HFFc6 (cell line): ENCODE measurements at places on chromosomes 5 and 9.

- DNase-seq: no peak
Measured at GRCh38 chr5:118253225-118254061, 734.9 kb downstream of the DTWD2 start.

- no peak for DNase-seq
Measured at GRCh38 chr9:135167849-135168655, 80.6 kb downstream of the OLFM1 start.

DNA sequence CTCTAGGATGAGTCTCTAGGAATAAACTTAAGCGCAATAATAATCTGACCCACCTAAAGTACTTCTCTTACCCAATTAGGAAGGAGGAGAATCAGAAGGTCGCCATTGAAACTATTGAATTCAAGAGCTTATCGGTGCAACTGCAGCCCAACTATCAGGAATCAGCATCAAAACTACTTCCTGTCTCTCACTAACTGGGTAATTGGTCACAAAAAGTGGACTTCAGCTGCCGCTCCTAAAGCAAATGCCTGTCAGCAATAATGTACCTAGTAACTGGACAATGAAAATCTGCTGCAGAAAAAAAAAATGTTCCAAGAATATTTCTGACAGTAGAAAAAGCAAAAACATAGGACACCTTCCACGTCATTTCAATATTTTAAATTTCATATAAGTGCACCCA is 3.3 kb downstream of the OR1L8 start:
- DNase-seq: no peak

DNA sequence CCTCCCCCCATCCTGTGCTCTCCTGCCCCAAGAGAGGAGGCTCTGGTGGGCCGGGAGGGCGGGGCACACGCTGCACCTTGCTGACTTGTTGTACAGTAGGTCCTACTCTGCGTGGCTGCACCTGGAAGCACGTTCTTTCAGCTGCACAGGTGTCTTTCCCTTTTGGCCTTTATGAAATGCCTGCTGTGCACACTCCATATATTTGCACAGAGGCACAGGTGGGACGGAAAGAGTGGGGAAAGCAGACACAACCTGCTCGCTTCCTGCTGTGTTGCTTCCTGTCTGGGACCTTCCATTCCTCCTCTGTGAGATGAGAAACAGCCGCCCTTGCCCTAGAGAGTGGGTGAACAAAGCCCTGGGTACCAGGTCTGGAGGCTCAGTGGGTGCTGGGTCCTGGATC is 4.8 kb downstream of the USP20 start:
- no peak for DNase-seq

DNA sequence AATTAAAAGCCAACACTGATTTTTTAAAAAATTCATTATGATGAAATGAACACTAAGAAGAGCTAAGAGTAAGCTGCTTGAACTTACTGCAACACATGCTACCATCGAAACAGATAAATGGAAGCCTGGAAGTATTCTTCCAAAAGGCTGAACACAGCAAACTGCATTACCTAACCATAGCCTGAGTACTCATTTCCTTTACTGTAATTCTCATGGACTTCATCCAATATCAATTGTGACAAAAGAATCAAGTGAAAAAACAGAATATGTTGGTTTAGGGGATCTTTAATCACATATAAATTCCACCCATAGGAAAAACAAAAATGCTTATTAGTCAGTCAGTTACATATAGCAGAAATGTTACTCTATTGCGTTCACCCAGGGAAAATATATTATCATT is 68.5 kb downstream of the DROSHA start:
- no peak for DNase-seq

DNA sequence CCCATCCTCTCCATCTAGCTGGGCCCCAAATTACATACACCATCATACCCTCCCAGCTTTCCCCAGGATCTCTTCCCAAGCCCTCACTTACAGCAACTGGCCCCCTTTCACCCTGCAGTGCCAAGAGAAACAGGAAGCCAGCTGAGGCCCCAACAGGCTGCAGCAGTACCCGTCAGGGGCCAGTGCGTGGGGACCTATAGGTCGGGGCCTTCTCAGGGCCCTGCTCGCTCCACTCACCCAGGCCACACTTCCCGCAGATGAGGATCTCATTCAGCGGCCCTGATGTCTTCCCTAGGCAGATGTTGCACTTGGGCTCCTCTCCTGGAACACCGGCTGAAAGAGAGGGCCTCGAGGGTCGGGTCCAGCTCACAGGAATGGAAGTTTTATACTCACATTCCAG is 6.8 kb downstream of the PHF19 start:
- no peak for DNase-seq

GRCh38 chr5:124061068-124061430 is 549.1 kb downstream of the CSNK1G3 start:
- no peak for DNase-seq

DNA sequence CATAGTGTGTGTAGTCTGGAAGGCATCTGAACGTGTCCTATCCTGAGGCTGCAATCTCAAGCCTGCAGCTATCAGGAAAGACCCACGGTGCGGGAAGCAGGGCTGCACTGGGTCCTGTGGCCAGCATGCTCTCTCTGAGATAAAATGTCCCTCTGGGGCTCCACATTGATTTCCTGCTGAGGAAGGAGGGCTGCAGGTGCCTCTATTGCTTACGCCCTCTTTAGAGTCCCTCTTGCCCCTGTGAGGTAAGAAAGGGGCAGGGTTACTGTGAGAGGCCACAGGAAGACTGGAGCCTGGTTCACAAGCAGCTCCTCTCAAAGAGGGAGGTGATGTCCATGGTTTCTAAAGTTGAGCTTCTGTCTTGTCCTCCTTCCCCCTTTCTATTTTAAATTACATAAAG is 299.9 kb upstream of the RFX3 start:
- DNase-seq: no peak

DNA sequence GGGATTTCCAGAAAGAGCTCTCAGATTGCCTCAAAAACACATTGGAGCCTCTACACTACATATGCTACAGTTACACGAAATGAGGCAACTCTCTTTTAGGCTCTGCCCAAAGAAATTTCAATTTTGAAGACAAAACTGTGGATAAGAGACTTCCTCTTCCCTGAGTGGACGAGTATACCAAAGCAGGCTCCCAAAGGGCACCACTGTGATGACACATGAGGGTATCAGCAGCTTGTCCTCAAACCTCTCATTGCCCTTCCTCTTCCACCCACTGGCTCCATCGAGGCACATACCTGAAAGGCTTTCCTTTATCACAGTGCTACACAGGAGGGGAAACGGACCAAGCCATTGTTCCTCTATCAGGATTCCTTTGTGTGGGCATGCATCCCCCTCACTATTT is 11.3 kb downstream of the CKMT2 start:
- no peak for DNase-seq

DNA sequence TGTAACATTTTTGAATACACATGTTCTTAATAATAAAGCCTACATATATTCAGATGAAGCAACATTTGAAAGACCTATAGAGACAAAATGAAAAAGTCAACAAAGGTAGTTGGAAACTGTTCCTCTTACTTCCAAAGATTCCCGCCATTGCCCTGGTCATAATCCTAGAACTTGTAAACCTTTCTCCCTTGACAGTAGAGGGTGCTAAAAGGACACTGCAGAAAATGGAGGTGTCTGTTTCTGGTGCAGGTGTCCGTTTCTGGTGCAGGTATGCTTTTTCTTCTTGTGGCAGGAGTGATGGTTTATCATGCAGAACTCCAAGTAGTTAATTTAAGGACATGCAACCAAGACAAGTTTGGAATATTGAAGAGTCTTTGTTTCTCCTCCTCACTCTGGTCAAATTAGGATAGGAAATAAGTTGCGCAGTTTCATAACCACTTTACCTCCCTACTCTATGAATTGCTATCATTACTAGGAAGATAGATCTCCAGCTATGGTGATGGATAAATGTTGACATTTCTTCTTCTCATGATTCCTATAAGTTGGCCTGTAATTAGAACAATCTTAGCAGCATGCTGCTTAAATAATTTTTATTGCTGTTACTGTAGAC is 56.0 kb upstream of the FAM174A start:
- DNase-seq: no peak

DNA sequence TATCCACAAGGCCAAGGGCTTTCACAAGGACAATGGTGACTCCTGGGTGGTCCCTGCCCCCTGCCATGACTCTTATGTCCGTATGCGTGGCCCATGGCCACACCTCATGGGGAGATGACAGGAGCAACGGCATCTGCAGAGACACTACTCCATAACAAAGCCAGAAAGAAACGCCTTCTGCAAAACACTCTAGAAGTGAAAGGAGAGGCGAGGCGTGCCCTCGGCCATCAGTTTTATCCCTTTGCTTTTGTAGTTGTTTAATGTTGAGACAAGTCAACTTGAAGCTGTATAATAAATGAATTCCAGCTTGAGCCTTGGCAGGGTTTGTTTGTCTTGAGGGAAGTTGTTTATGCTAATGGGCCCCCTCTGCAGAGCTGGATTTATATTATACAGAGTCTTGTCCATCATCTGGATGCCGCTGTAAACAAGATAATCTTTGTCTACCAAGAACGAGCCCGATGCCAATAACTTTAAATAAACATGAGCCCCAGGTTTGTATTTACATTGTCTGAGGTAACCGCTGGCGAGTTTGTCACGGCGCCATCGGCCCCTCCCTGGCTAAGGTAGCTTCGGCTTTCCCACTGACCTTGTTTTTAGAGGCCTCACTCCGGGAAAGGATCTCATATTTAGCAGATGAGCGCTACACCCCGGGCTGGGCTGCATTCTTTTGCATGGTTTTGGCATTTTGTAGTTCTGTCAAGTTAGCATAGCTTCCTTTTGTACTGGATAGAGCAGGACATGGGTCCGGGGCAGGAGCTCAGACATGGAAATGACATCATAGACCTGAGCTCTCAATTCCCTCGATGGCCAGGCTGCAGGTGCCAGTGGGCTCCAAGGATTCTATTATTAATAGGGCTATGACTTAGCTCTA is 165.3 kb downstream of the ERCC6L2 start:
- no peak for DNase-seq

DNA sequence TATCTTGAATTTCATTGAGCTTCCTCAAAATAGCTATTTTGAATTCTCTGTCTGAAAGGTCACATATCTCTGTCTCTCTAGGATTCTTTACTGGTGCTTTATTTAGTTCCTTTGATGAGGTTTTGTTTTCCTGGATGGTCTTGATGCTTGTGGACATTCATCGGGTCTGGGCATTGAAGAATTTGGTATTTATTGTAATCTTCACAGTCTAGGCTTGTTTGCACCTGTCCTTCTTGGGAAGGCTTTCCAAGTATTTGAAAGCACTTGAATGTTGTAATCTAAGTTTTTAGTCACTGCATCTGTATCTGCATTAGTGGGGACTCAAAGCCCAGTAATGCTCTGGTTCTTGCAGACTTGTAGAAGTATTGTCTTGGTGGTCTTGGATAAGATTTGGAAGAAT is 47.8 kb downstream of the SMIM15 start:
- DNase-seq: no peak

GRCh38 chr5:178739452-178740180 is 9.2 kb upstream of the ZNF354A start:
- no peak for DNase-seq

DNA sequence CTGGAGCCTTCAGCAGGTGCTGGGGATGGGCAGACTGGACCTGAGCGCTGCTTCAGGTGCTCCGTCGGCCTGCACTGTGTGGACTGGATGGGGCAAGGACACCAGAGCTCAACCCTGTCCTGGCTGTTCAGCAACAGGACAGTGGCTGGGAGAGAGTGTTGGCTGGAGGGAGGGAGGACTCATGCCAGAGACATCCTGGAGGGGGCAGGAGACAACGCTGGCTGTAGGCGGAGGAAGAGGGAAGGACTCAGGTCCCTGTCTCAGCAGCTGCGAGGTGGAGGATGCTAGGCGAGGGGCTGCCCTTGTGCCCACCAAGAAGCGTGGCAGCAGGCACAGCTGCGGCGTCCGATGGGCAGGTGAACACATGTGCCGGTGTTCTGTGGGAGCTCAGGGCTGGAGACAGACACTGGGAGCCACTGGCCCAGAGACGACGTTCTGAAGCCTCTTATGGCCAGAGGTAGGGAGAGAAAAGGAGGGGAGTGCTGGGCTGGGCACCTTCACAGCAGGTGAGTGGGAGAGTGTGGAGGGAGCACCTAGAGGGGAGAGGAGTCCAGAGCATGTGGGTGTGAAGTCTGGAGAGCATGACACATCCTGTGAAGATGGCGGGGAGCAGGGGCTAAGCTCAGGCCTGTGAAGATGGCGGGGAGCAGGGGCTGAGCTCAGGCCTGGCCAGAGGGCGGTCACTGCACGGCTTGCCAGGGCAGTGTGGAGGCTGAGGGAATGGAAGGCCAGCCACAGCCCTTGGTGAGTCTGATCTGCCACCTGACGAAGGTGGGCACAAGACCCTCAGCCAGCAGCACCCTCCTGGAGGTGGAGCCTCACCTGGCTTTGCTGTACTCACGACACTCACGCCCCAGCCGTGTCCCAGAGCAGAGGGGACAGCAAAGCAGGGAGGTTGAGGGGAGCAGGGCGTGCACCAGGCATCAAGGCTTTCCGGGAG is 79.1 kb upstream of the FCN1 start:
- no peak for DNase-seq

DNA sequence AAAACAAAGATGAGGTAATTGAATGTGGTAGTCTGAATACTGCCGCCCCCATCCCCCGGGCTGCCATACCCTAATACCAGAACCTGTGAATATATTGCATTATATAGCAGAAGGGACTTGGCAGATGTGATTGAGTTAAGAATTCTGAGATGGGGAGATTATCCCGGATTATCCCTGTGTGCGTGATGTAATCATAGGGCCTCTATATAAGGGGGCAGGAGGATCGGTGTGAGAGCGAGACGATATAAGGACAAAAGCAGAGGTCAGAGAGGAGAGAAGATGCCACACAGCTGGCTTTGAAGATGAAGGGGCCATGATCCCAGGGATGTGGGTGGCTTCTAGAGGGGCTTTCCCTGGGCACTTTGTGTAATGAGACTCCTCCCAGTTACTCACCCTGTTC is 101.7 kb upstream of the TLE1 start:
- no peak for DNase-seq

DNA sequence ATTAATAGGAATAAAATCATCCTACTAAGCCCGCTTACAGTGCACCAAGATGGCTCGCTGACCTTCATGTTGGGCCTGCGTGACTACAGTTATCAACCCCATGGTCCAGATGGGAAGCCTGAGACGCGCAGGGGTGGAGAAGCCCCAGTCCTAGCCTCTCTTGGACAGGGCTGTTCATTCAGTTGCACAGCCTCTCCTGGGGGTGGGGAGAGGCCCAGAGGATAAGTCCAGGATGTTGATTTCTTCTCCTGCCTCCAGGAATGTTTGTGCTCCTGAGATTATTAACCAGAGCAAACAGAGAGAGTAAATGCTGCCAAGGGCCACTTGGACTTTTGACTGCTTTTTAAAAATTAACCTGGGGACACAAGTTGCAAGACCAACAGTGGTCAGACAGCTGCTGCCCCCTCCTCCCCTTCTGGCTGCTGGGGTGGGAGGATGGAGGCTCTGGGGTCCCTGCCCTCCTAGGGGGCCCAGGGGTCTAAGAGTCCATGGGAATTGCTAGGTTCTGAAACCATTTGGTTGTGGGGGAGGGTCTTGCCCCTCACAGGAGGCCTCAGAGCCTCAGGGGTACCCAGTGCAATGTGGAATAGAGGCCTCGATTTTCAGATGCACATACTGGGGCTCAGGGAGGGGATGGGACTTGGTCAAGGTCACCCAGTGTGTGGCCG is 2.8 kb upstream of the AMBP start:
- DNase-seq: no peak

DNA sequence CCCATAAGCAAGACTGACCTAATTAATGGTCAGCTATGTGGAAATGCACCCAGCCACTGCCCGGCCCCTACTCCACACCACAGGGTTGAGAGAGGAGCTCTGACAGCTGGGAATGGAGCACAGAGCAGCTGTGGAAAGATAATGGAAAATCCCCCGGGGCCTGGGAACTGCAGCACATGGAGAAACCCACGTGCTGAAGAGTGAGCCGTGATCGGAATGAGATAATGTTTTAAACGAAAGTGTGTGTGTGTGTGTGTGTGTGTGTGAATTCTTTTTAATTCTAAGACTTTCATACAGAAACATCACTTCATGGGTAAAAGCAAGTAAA is 13.1 kb upstream of the SLC12A7 start:
- no peak for DNase-seq
